T-helper 2 cell treated with Interferon-gamma antibody and Interleukin-4, amounts not matched to agents 5 μg/mL and 100 μg/mL, for 36 hours (primary cell): ENCODE measurements at places on chromosomes 2 and 18.

DNA sequence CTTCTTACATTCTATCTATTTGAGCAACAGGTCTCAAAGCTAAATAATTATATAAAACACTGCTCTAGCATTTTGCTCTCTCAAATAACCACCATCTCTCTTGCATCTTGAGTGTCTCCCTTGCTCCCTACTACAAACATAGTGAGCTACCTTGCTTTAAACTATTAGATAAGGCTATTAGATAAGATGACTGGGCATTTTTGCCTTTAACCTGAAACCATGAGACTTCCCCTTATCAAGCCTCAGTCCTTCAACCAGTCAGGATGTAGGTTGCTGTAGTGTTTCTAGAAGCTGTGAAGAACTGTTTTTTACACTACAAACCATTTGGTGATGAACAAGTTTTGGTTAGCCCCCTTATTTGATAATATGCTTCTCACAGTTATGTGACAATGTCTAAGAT lies 115.4 kb upstream of the MAP2 start:
- no peak for DNase-seq

GRCh38 chr2:48483506-48483905 lies 46.4 kb upstream of the STON1 start:
- no peak for DNase-seq

- DNase-seq: peak; percentile 17
Observed at GRCh38 chr18:56747032-56747658, 96.0 kb downstream of the WDR7 start.

GRCh38 chr2:197672371-197672893 lies 3.0 kb downstream of the RFTN2 start:
- no peak for DNase-seq

DNA sequence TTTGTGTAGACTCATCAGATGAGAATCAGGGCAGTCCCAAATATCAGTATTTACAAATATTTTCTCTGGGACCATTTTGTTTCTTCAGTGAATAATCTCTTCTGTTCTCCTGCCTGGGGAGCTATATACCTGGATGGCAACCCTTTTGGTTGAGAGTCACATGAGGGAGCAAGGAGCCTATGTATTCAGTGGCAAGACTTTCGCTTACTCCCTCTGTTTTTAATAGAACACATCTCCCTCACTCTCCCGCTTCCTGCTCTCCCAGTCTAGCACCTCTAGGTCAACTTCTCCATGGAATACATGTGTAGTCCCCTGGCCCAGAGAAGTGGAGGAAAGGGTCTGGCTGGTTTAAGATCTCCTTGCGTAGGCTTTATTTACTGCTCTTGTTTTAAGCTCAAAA lies 600.3 kb downstream of the CCDC85A start:
- no peak for DNase-seq

DNA sequence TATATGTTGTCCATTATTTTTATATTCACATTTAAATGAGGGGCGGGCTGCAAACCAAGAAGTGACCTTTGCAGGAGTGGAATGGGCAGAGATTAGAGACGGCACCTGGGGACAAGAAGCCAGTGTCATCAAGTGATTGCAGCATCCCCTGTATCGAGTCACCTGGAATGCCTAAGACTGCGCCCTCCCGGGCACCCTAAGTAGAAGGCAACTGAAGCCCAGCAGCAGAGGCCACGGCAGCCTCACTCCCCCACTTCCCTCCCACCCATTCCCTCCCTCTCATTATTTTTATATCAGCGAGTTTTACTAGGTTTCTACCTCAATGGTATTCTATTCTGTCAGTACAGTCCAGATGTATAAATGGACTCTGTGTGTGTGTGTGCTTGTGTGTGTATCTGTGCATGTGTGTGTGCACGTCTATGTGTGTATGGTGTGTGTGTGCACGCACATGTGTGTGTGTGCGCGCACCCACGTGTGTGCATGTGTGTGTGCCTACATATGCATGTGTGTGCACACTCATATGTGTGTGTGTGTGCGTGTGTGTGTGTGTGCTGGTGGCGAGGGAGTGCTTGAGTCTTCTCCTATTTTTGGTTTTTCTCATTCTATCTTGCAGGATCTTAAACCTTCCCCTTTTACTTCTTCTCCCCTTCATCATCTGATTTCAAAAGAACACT lies 106.8 kb upstream of the SLC66A3 start:
- no peak for DNase-seq

DNA sequence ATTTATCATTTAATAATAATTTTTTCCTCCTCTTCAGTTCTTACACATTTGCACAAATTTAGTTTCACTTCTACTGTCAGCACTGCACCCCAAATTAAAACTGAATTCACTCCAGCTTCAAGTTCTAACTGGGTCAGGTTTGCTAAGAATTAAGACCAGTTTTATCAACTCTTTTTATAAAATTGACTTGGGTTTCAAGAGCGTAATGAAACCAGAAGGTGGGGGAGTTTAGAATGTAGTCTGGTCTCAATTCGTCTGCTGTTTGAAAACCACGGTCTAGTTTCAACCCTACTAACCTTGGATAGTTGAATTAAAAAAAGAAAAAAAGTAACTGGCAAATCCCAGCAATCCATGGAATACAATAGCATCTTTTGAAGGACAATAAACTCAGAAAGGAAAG lies 14.3 kb upstream of the CTLA4 start:
- no peak for DNase-seq

GRCh38 chr2:39488450-39488849 lies 51.4 kb upstream of the MAP4K3 start:
- DNase-seq: no peak
